ENCODE measurements at places on chromosomes 2 and 18.

DNA sequence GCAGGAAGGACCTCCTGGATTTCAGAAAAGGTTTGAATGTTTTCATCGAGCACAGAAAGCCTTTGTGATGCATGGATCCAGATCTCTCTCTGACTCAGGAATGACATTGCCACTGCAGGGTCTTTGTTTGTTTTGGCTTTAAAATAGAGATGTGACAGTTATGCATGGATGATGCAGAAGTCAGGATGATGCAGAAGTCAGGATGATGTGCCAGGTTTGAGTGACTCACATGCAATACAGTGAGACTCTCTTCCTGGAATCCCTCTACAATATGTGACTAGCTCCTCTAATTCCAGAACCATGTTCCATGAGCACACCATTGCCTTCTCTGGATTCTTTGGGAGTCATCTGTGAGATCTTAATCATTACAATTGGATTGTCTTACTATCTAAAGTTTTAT, 177.9 kb upstream of the RAB6C start:
- DNase-seq = no peak

GRCh38 chr2:206410714-206411113, 32.6 kb upstream of the ADAM23 start:
- DNase-seq = no peak

- DNase-seq = no peak
Observed at GRCh38 chr2:54008439-54008838, 37.6 kb upstream of the PSME4 start.

GRCh38 chr2:226030788-226031646, 631.5 kb downstream of the NYAP2 start:
- no peak for DNase-seq

GRCh38 chr18:61955644-61956043, 62.8 kb upstream of the RNF152 start:
- no peak for DNase-seq

DNA sequence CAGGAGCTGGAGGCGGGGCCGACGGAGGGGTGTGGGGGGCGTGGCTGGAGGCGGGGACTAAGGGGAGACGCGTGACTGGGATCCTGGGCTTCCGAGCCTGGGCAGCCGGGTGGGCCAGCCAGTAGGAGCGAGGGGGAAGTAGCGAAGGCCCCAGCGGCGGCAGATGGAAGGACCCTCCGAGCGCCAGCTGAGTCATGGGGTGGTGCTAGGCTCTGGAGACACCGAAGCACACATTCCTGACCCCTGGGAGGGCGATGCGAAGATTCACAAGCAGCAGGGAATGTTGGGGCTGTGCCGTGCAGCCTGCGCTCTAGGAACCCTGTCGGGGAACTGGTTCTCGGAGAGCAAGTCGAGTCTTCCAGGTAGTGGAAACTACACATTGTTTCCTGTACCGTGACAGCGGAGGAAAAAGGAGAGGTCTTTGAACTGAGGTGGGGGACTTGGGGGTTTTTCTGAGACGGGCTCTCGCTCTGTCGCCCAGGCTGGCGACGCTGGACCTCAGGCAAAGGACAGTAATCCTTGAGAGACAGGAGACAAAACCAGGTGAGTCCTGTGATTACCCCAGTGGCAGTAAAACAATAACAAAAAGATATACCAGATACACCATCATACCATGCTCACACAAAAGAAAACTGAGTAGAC, 650 bp upstream of the AFG3L2 start:
- no peak for DNase-seq

DNA sequence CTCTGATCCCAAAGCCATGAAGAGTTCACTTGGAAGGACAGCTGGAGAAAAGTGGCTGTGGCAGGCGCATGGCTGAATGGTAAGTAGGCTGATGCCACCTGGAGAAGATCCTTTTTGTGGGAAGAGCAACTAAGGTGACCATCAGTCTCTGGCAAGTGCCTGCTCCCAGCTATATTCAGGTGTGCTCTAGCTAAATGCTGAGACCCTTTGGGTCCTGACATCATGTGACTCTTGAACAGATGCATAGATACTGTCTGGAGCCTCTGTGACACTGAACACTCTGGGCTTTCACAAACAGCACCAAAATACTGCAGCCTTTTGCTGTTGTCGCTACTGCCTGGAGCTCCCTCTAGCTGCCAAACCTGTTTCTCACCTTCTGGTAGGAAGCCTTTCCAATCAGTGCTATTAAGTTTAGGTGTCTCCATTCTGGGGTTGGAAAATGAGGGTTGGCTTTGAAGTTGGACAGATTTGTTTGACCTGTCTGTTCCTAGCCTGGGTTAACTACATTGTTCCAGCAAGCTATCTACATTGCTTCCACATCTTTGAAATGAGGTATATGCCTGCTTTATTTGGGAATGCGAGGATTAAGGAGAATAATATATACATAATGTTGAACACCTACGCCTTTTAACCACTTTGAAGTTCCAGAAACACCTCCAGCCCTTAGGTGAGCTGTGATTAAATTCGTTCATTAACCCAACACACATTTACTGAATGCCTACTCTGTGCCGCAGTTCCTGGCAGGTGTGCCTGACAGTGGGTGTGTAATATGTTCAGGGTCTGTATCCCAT, 3.1 kb downstream of the EGR4 start:
- DNase-seq = no peak
